HEK293T (cell line): ENCODE measurements at places on chromosomes 5 and 9.

DNA sequence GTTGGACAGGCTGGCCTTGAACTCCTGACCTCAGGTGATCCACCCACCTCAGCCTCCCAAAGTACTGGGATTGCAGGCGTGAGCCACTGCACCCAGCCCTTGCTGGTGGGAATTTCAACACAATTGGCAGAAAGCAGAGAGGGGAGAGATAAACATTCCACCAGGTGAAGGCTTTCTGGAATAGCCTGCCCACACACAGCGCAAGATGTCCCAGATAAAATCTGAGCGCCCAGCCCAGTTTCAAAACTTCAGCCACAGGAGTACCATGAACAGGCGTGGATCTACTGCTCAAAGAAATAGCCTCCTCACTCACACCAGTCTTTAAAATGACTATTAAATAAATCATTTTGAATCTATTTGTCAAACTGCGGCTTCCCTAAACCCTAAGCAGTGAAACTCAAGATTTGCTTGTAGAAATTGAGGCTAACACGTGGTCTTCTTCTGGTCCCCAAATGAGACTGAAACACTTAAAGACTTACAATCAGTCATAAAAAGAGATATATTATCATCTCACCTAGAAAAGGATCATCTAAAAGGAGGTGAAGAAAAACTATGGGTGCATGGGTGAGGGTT is 34.7 kb downstream of the CAPSL start:
- no peak for DNase-seq

DNA sequence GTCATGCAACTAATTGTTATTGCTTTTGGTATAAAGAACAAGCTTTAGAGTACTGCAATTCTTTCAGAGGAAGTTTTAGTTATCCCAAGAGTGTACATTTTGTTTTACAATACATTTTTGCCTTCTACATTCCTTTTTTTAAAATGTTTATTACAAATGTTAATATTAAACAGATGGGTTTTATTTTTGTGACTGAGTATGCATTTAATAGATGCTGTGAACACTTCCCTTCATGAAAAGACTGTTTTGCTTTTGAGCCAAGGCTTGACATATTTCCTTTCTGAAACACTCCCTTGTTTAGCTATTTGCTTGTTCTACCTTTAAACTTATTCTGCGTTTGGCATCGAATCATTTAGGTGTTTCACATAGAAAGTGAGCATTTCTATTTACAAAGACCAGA is 14.8 kb upstream of the ZNF474 start:
- no peak for DNase-seq

- DNase-seq: no peak
These were observed 73.7 kb downstream of the PPARGC1B start for GRCh38 chr5:149803641-149804468.

- no peak for DNase-seq
These were observed 223.6 kb downstream of the MLLT3 start for GRCh38 chr9:20398536-20399338.

- no peak for DNase-seq
These were observed 212.5 kb downstream of the DAB2IP start for GRCh38 chr9:121863955-121864354.

GRCh38 chr9:109894473-109894872 is 114.5 kb downstream of the PALM2AKAP2 start:
- DNase-seq: no peak

- DNase-seq: no peak
These were observed 469.1 kb downstream of the ZSWIM6 start for GRCh38 chr5:61801174-61801573.
